ENCODE measurements at places on chromosomes 2 and 18. TPM values are rescaled to one million over a fixed set of nuclear protein-coding genes. Genes with fewer than 3 reads are reported as not detected.

DNA sequence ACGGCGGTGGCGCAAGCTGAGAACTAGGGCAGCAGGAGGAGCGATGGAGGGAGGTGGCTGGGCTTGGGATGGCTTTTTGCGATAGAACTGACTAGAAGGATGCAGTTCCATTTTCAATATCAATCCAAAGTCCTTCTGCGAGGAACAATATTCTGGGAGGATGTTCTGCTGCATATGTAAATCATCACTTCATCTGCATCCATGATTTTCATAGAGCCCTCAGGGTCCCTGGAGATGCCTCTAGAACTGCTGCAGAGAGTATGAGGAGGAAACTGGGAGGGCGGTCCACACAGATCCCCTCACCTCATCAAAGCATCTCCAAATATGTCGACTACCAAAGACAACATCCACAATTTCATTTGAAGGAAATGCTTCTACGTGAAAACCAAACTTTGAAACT is 20.8 kb downstream of the CACNB4 start:
- no peak for DNase-seq

ELOA2 gene
- total RNA-seq: not detected

RESP18 gene
- total RNA-seq: not detected

M1AP gene
- not detected for total RNA-seq

VAMP5 gene
- total RNA-seq: 27.8 TPM

All from IMR-90 (cell line).